Ovary (tissue), 10 donors: ENCODE measurements at places on chromosomes 5 and 9. TPM values are rescaled to one million over a fixed set of nuclear protein-coding genes. Genes with fewer than 3 reads are reported as not detected.

DNA sequence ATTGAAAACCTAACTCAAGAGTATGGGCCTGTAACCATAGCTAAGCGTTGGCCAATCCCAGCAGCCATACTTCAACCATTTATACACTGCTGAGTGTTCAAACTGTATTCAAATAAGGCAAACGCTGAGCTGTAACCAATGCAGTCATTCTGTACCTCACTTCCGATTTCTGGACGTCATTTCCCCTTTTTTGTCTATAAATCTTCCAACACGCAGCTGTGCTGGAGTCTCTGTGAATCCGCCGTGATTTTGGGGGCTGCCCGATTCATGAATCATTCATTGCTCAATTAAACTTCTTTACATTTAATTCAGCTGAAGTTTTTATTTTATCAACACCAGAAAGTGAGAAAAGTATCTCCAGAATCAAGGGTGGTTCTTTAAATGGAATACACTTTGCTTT lies 31.7 kb downstream of the MTX3 start:
- no peaks in the 10 kb centered on the region for H3K36me3 ChIP-seq
- H3K4me3 ChIP-seq = no peak overlapping the region
- H3K27me3 ChIP-seq = no peaks in the 10 kb centered on the region
- no peaks in the 10 kb centered on the region for H3K4me1 ChIP-seq

Gene FAM169A
- 21.5 TPM for total RNA-seq

Gene SLC6A19
- 0.08 TPM for total RNA-seq

Gene INSL4
- total RNA-seq = not detected

Gene TEX48
- total RNA-seq = not detected

DNA sequence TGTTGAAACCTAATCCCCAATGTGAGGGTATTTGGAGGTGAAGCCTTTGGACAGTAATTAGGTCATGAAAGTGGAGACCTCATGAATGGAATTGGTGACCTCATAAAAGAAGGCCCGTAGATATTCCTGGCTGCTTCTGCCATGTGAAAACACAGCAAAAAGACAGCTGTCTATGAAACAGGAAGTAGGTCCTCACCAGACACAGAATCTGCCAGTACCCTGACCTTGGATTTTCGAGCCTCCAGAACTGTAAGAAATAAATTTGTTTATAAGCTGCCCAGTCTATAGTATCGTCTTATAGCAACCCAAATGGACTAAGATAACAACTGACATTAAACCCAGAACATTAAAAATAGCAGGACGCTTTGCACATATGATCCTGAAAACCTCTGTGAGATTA lies 371.1 kb downstream of the SPOCK1 start:
- no peaks in the 10 kb centered on the region for H3K27me3 ChIP-seq
- no peak overlapping the region for H3K27ac ChIP-seq
- DNase-seq = no peak
- H3K36me3 ChIP-seq = no peaks in the 10 kb centered on the region
- H3K4me1 ChIP-seq = no peaks in the 10 kb centered on the region

GRCh38 chr9:133333011-133333410 lies 3.0 kb downstream of the SURF6 start:
- no peaks in the 10 kb centered on the region for H3K27me3 ChIP-seq
- no peak overlapping the region for H3K4me3 ChIP-seq
- no peak overlapping the region for H3K27ac ChIP-seq
- no peaks in the 10 kb centered on the region for H3K36me3 ChIP-seq
- H3K4me1 ChIP-seq = peaks cover 5% of the 10 kb centered on the region

- H3K27ac ChIP-seq = no peak overlapping the region
- no peaks in the 10 kb centered on the region for H3K36me3 ChIP-seq
- DNase-seq = no peak
These were observed 49.9 kb upstream of the ZNF622 start for GRCh38 chr5:16515532-16515931.

DNA sequence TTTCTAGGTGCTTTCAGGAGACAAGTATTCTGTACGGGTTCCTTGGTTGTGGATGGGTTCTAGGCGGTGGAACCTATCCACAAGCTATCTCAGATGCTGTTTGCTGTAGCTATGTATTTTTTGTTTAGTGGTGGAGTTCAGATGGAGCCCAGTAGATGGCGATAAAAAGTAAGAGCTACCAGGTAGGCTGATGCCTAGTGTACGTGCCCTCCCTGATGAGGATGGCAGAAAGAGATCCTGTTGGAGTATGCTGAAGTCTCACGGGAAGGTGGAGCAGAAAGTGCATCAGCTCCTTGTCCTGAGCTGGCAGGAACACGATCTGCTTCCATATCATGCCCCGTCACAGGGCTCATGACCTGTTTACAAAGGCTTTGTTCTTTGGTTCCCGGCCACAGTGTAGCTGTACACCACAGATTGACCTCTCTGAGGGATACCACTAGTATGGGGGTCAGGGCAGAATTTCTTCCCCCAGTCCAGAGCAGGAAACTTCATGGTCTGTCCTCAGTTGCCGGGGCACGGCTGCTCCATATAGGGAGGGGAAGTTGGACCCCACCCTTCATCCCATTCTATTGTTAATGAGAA lies 12.6 kb upstream of the UGT3A2 start:
- H3K4me3 ChIP-seq = no peak overlapping the region
- H3K27me3 ChIP-seq = no peaks in the 10 kb centered on the region
- no peak overlapping the region for H3K27ac ChIP-seq
- no peaks in the 10 kb centered on the region for H3K36me3 ChIP-seq
- no peaks in the 10 kb centered on the region for H3K4me1 ChIP-seq

- no peak overlapping the region for H3K27ac ChIP-seq
- DNase-seq = peak; percentile 67
- H3K4me1 ChIP-seq = peaks cover 2% of the 10 kb centered on the region
These were observed 36.1 kb downstream of the MRPL36 start for GRCh38 chr5:1763548-1763911.

Gene CTXN3
- not detected for total RNA-seq
